ENCODE measurements at places on chromosomes 3 and 15.

GRCh38 chr3:138799822-138800221 is 34.9 kb downstream of the PIK3CB start:
- DNase-seq: no peak

DNA sequence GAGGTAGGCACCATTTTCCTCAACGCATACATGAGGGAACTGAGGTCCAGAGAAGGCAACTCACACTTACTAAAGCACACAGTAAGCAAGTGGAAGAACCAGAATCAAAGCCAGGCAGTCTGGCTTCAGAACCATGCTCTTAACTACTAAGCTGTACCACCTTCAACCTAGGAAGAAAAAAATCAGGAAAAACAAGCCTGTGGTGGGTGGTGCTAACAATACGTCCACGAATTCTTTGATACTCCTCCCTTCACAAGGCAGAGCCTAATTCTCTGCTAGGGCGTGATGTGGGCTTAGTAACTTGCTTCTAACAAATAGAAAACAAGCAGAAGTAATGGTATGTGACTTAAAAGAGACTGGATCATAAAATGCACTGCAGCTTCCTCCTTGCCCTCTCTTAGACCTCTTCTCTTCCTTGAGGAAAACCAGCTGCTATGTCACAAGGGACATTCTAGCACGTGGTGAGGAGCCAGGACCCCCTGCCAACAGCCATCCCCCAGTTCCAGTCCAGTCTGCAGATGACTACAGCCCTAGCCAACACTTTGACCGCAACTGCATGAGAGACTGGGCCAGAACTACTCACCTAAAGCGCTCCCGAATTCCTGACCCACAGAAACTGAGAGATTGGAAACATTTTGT is 36.9 kb downstream of the HACD2 start:
- no peak for DNase-seq

DNA sequence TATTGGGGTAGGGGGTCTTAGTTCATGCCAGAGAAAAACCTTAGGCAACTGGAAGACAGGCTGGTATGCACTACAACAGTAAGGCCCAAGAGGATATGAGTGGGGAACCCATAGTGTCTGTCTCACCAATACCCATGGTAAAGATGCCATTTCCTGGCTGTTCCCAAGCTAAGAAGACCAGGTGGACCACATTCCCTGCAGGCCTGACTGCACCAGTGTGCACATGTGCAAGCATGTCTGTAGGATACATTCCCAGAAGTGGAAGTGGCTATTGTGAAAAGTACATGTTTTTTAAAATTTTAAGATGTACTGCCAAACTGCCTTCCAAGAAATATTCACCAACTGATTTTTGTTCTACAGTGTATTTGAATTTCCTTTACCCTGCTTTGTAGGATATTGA is 207.3 kb upstream of the CTNNB1 start:
- DNase-seq: no peak

- DNase-seq: no peak
Measured at GRCh38 chr3:47356201-47356600, 24.6 kb upstream of the PTPN23 start.

DNA sequence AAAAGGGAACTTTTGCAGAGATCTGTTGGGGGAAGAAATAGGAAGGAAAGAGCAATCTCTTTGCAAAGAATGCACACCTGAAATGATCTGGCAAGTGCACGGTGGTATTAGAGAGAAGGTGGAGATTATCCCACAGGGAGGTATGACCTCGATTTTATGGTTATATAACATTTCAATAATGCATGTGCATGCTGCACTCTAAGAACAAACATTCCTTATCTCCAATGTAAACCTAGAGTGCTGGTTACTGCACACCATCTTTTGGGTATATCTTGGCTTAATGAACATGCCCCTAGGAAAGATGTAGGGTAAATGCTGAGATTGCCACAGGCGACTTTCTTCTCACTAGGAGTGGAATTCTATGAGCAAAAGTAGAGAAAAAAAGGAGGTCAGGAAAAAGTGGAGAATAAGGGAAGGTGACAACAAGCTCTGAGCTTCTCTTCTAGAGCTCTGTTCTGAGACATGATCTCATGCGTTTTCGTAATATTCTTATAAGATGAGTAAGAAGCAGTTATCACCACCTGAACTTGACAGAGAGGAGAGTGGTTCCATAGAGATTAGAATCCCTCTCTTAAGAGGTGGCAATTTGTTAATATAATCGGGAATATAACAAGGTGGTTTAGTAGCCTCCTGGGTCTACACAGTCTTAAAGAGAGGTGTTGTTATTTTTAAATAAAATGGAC is 117.5 kb upstream of the TMC3 start:
- no peak for DNase-seq

- DNase-seq: no peak
Measured at GRCh38 chr3:37535526-37536432, 325.9 kb upstream of the CTDSPL start.

GRCh38 chr3:100230710-100231109 is 30.1 kb upstream of the TBC1D23 start:
- no peak for DNase-seq

All from substantia nigra (tissue), 51 donors.